NCI-H1048 (cell line): ENCODE measurements at places on chromosomes 7 and 10.

GRCh38 chr10:437698-438490 is 251.6 kb downstream of the DIP2C start:
- DNase-seq: no peak

GRCh38 chr7:155579565-155579964 is 33.2 kb upstream of the CNPY1 start:
- no peak for DNase-seq

- no peak for DNase-seq
Observed at GRCh38 chr10:119633538-119634218, 17.5 kb upstream of the BAG3 start.

- DNase-seq: no peak
Observed at GRCh38 chr10:29828956-29829355, 194.2 kb upstream of the SVIL start.

GRCh38 chr7:130668258-130669084 is at the start of gene COPG2:
Gene COPG2, minus strand, starts transcription at chr7:130668748. Its CDS starts 80 bp downstream, at chr7:130668668.
- DNase-seq: peak; percentile 61

GRCh38 chr7:54802841-54803240 is 43.8 kb upstream of the SEC61G start:
- no peak for DNase-seq

GRCh38 chr7:25391295-25391861 is 163.1 kb upstream of the NPVF start:
- no peak for DNase-seq

GRCh38 chr7:86933295-86933845 is 126.1 kb downstream of the ELAPOR2 start:
- no peak for DNase-seq

GRCh38 chr10:127919418-127920271 is 12.7 kb downstream of the PTPRE start:
- no peak for DNase-seq

DNA sequence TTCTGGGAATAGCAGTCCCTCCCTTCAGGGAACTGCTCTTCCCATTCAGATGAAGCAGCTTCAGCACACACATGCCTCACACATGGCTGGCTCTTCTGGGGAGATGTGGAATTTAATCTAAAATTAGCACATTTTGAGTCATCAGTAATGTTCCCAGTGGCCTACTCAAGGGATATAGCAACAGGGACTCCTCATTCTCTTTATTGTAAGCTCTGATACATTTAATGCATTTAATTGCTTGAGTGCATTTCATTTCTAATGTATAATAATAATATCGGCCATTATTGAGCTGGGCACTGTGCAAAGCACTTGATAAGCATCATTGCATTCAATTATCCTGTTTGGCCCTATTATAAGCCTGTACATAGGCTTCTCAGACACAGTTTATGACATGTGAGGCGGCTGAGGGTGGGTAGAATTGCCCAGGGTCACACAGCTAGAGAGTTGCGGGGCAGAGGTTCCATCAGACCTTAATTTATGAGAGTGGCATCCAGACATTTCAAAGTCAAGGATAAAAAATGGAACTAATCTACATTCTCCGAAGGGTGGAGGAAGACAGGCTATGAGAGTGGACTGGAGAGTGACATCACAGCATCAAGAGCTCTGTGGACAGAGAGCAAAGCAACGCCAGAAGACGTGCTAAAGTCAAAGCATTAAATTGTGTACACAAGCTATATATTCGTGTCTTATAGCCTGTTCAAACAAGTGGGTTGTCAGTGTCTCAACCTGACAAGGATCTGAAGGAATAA is 76.8 kb downstream of the LANCL2 start:
- DNase-seq: no peak

- no peak for DNase-seq
Observed at GRCh38 chr10:58574058-58574457, 61.4 kb downstream of the BICC1 start.

GRCh38 chr10:10520491-10521385 is 496.9 kb upstream of the CELF2 start:
- DNase-seq: no peak

DNA sequence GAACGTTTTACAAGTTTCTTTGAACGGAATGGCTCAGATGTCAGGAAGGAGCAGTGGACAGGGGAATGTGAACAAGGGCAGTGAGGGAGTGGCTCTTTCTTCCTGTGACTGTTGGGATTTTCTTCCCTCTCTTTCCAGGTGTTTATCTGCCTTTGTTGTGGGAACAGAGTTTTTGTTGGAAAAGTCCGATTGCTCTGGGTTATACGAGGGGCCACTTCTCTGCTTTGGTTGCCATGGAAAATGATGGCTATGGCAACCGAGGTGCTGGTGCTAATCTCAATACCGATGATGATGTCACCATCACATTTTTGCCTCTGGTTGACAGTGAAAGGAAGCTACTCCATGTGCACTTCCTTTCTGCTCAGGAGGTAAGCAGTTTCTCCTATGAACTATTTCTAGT is 41.4 kb downstream of the ZRANB1 start:
- no peak for DNase-seq

GRCh38 chr7:111982804-111983203 is 223.4 kb downstream of the DOCK4 start:
- DNase-seq: no peak

DNA sequence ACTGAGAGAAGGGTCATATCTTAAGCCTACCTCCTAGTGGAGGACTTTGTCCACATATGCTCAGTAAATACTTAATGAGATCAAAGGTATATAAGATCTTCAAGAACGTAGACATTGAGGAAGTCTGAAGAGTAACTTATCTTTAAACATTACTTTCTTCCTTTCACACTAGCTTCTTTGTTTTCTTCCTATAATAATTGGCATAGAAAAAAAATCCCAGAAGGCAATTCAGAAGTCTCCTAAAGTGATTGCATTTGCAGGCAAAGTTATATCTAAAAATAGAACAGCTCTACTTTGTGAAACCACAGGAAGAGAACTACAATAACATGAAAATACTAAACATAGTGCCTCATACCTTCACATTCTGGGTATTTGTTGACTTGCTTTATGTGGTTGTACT is 150.4 kb downstream of the PPP1R3A start:
- no peak for DNase-seq

GRCh38 chr7:48360574-48360973 is 189.3 kb downstream of the ABCA13 start:
- no peak for DNase-seq

- DNase-seq: no peak
Observed at GRCh38 chr7:130513447-130513846, 21.6 kb downstream of the MEST start.

DNA sequence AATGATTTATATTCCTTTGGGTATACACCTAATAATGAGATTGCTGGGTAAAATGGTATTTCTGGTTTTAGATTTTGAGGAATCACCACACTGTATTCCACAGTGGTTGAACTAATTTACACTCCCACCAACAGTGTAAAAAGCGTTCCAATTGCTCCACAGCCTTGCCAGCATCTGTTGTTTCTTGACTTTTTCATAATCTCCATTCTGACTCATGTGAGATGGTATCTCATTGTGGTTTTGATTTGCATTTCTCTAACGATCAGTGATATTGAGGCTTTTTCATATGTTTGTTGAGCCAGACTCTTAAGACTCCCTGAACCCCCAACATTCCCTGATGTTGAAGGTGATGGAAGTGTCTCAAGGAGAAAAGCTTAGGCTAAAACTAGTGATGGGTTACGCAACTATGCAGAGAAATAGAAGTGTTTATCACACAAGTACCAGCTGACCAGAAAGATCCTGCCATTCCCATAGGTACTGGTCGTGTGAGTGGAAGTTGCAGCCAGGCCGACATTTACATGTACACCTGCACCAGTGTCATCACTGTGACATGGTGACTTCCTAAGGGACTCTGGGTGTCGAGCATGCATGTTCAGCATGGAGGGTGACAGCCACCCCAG is 711.2 kb upstream of the NRP1 start:
- no peak for DNase-seq

DNA sequence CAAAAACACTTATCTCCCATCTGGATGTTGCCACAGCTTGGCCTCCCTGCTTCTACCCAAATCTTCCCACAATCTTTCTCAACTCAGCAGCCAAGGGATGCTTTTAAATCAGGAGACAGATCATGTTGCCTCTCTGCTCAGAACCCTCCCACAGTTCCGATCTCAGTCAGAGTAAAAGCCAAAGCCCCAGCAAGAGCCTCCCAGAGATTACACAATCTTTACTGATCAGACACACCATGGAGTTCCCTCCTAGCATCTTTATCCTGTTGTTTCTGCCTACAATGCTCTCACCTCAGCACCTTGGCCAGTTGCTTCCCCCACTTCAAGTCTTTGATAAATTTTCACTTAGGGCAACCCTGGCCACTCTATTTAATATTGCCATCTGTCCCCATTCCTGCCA is 41.9 kb upstream of the ZNF33B start:
- no peak for DNase-seq

DNA sequence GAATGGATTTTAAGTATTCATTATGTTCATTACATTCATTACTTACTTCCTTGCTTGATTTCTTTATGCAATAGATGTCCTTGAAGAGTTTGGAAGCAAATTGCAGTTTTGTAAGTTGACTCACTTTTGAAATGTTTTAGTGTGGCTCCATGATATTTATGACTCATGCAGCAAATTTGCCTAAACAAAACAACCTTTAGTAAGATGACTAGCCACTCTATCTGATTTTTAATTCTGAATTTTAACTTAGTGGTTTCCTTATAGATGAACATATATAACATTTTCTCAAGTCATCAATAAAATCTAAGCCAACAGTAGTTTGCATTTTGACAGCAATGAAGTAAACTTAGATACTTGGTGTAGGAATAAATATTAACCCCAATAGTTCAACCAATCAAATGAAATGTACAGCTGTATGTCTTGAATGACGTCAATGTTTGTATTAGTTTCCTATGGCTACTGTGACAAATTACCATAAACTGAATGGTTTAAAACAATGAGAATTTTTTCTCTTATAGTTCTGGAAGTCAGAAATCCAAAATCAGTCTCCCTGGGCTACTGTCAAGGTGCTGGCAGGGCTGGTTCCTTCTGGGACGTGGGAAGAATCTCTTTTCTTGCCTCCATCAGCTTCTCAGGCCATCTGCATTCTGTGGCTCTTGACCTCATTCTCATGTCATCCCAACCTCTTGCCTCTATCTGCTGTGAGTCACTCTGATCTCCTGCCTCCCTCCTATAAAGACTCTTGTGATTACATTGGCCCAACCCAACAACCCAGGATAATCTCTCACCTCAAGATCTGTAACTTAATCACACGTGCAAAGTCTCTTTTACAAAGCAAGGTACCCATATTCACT is 73.4 kb downstream of the AHR start:
- no peak for DNase-seq

GRCh38 chr7:158663428-158663741 is 41.2 kb downstream of the NCAPG2 start:
- DNase-seq: no peak

- no peak for DNase-seq
Observed at GRCh38 chr7:30816645-30817370, 45.6 kb downstream of the MINDY4 start.

DNA sequence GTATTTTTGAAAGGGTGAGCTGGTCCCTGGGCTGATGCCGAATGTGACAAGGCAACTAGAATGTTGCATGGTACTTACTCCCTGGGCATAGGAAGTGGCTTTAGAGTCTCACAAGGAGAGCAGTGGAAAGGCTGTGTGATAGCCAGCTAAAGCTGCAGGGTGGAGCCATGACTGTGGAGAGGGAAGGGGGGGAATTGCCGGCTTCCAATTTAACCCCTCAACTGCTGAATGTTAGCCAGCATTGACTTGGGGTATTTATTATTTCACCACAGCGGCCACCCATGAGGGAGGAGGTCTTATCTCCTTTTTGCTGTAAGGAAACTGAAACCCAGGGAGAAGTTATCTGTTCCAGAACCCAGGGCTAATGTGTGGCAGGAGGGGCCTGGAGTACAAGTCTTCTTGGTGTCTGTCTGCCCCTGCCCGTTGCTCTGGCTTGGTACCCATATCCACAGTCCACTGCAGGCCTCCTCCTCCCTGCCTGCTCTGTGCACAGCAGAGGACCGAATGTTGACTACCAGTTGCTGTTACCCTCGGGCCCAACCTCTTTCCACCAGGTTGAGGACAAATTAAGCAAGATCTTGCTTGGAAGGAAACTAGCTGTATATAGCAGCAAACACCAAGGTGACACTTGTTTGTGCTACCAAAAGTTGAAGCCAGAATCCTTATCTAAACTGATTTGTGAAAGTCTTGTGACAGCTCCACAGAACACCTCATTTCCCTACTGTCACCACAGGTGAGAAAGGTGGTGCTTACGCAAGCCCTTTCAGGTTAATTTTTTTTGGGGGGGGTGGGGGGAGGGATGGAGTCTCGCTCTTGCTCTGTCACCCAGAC is 37.6 kb downstream of the WBP1L start:
- DNase-seq: no peak

- DNase-seq: no peak
Observed at GRCh38 chr7:155773531-155773930, 38.7 kb downstream of the SHH start.

GRCh38 chr7:129285111-129285510 is 60.3 kb downstream of the AHCYL2 start:
- DNase-seq: no peak

- DNase-seq: no peak
Observed at GRCh38 chr7:130290745-130291144, 2.2 kb upstream of the CPA4 start.

GRCh38 chr7:72326365-72326764 is 85.8 kb downstream of the CALN1 start:
- DNase-seq: no peak

- DNase-seq: no peak
Observed at GRCh38 chr7:85520175-85520574, 333.3 kb upstream of the SEMA3D start.

GRCh38 chr7:1246160-1246870 is 13.6 kb downstream of the UNCX start:
- no peak for DNase-seq

DNA sequence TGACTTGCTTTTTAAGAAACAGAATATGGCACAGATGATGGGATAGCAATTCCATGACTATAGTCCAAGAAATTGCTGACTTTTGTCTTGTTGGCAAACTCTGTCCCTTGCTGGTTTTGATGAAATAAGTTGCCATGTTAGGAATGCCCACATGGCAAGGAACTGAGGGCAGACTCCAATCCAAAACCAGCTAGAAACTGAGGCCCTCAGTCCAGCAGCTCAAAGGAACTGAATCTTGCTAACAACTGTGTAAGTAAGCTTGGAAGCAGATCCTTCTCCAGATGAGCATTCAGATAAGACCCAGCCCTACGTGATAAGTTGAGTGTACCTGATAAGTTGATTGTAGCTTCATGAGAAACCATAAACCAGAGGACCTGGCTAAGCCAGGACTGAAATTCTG is 64.3 kb upstream of the BMPER start:
- DNase-seq: no peak
